Left renal cortex interstitium (tissue), 4 donors: ENCODE measurements at places on chromosomes 7 and 10. TPM values are rescaled to one million over a fixed set of nuclear protein-coding genes. Genes with fewer than 3 reads are reported as not detected.

DNA sequence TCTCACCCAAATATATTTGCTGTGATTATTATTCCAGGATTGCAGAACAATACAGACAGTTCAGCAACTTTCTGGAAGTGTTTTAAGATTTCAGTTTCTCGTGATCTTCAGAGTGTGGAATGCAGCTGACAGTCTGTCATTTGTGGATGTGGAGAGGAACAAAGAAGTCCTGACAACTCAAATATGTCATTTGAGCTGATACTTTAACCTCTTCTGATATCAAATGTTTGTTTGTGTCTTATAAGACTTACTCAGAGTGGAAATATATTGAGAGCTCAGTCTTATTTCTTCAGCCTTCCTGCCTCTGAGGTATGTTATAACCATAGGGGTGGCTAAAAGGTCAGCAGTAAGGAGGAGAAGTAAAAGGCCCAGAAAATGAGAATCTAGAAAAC lies 96.4 kb downstream of the OSBPL3 start:
- DNase-seq: no peak

DNA sequence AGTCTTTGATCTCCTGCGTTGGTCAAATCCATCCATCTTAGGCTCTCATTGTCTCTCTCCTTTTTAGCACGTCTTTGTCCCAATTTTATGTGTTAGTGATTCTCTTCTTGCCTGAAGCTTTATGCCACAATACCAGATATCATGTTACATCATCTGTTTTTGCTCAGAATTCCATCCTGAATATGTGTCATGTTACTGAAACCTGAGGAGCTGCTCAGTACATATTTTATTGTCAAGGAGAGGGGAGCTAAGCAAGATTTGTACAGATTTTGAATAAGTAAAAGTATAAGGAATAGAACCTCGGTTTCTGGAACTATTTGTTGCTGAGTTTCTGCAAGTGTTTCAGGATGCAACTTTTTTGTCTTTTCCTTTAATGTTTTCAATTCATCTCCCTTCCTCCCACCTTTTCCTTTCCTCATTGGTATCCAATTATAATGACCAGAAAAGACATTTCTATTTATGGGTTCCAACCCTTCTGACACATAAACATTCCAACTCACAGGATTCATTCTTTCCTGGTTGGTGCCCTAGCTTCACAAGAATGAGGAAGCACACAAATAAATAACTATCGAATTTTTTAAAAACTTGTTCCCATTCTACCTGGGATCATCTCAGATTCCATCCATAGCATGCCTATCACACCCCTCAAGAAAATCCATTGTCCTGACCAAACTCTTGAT lies 291.8 kb downstream of the CRPPA start:
- DNase-seq: no peak

GRCh38 chr7:36289833-36290661 lies 99.6 kb upstream of the ANLN start:
- DNase-seq: no peak

- DNase-seq: no peak
These were observed 164.0 kb downstream of the CHRM2 start for GRCh38 chr7:137032436-137032835.

DNA sequence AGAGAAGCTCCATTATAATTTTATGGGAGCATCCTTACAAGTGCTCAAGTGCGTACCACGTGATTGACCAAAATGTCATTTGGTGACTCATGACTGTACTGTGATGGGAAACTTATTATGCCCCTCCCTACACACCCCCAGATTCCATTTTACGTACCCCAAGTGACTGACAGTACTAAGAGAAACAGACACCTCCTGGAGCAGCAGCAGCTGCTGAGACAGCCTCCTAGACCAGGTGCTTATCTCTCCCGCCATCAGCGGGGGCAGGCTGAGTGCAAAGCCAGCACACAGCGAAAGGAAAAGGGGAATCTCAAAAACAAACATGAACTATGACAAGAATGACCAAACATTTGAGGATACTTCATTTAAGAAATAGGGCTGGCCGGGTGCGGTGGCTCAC lies 4.2 kb upstream of the ADAM12 start:
- no peak for DNase-seq

DNA sequence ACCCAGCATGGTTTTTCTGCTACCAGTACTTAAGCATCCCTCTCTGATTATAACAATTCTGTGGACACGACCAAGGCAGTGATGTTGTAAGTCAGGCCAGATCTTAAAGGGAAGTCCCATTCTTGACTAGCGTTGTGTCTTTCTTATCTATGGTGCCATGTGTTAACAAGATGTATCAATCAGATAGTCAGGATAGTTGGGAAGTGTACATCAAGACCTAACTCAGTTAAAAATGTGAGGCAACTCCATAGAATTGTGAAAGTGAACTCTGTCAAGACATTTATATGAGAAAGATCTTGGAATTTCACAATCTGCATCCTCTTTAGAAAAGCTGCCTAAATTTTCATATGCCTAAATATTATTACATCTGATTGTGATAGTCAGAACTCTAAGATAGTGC lies 341.7 kb upstream of the SEMA3D start:
- DNase-seq: no peak

DNA sequence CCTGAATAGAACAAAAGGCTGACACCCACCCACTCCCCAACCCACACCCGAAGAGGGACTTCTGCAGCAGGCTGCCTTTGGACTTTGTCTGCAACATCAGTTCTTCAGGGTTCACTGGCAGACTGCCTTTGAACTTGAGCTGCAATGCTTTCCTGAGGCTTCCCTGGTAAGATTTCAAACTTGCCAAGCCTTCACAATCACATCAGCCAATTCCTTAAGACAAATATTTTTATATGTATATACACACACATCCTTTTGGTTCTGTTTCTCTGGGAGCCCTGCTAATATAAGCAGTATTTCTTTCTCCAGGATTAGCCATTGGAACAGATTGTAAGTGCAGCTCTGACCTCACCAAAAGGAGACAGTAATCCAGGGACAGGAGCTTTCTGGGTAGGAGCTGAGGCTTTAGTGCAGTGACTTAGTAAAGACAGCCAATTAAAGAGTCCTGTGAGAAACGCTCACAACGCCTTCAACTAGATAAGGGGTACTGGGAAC lies 55.6 kb upstream of the KMT2E start:
- DNase-seq: no peak

DNA sequence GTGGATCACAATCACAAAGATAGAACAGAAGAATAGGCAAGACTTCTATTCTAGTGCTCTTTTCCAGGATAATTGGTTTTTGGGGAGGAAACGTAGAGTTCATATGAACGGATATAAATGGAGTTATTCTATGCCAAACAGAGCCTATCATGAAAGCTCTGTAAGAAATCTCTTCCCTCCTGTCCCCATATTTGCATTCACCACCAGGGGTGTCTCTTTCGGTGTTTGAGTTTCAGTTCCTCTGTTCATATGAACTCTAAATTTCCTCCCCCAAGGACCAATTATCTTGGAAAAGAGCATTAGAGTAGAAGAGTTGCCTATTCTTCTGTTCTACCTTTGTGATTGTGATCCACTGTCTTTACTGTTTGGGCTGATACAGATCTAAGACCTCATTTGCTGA lies 48.3 kb upstream of the CDC14C start:
- DNase-seq: no peak

DNA sequence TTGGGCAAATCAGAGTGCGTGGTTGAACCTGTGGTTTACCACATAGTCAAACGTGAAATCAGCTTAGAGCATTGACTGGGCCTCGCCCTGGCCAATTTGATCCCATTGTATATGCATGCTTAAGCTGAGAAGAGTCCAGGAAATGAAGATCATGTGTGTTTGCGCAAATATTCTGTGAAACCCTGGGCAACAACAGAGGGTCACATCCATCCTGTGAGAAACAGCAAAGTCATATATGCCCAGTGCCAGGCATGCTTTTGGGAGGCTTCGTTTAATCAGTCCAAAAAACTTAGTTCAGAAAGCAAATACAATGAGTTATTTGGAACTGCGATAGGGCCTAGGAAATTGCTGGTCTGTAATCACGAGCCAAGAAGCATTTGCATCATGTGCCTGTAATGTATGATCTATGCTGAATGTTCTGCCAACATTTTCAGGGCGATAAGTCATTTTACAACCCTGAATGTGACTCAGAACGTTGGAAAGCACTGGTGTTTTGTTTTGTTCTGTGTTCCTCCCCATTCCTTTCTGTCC lies 412.1 kb upstream of the CELF2 start:
- no peak for DNase-seq

GRCh38 chr10:93589648-93590562 lies 11.1 kb downstream of the RBP4 start:
- no peak for DNase-seq

GRCh38 chr7:140923358-140924006 lies 1.2 kb downstream of the BRAF start:
- DNase-seq: peak; percentile 43

DNA sequence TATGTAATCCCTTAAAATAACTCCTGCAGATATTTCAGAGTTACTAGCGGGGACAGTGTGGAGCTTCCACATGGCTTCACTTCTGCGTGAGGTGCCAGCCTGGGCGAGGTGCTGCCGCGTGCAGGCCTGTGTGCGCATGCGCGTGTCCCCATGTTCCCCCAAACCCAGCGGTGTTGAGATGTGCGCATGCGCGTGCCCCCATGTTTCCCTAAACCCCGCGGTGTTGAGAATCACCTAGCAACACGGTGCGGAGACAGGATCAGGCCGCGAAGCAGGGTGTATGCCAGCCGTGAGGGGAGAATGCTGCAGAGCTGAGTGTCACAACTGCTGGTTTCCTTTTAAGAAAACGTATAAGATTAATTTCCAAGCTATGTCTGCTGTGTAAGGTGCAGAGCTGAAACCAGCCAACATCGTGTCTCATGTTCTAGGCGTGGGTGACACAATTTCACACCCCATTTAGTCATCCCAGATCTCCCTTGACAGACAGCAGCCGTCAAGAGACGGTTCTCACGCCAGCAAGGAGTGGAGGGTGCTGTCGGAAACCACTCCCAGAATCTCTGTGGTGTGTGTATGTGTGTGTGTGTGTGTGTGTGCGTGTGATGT lies 71.9 kb upstream of the ADARB2 start:
- no peak for DNase-seq

DNA sequence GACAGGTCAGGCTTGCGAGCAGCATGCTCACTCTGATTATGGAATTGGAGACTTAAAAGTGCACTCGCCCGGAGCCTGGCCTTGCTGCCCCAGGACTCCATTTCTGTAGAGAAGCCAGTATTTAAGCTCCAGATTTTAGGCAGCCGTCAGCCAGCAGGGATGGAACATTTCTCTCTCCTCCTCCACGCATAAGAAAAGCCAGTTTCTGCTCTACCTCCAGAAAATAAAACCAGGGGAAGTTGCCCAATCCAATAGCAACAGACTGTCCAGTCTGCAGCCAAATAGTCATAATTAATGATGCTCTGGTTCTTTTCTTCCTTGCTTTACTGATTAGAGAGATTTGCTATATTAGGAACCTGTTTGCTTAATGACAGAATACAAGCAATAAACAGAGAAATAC lies 203.2 kb downstream of the GFRA1 start:
- no peak for DNase-seq

- no peak for DNase-seq
These were observed 111.8 kb downstream of the HIP1 start for GRCh38 chr7:75626954-75627353.

- DNase-seq: no peak
These were observed 123.6 kb downstream of the RNF32 start for GRCh38 chr7:156764016-156764669.

DNA sequence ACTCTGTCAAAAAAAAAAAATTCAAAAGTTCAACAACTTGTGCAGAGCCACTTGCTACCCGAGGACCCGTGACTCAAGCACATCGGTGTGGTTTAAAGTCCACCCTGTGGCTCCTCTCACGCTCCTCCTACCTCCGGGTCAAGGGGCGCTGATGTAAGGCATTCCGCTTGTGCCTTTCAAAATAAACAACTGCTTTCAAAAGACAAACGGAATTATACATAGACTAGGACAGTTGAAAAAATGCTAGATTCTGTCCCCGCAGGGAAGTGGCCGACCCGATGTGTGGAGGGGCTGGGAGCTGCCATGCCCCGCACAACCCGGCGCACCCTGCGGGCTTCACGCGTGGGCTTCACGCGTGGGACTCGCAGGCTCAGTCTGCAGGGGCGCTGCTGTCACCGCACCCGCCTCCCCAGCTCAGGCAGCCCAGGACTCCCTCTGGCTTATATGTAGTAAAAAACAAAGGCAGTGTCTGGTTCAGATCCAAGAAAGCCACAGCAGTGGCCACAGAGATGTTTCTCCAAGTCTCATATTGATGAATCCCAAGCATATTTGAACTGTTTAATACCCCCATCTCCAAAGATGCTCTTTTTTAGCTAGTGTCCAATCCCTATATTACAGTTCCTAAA lies 239.7 kb upstream of the INHBA start:
- no peak for DNase-seq

GRCh38 chr7:131039836-131040235 lies 287.8 kb upstream of the MKLN1 start:
- DNase-seq: no peak

DNA sequence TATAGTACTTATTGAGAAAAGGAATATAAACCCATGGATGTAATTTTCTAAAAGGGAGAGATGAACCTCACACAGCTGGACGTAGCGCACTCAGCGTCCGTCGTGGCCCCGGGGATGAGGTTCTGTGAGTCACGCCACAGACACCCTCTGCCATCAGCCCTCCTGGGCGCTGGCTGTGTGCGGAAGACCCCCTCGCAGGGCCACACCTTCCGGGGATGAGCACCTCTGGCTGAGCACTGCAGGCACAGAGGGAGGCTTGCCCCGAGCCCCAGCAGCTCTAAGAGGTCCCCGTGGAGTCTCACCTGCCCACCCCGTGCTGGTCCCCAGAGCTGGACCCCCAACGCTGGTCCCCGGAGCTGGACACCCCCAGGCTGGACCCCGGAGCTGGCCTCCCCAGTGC lies 215.8 kb downstream of the PTPRN2 start:
- no peak for DNase-seq

- no peak for DNase-seq
These were observed 181.4 kb downstream of the JCAD start for GRCh38 chr10:29877793-29878491.

The PPP1R3C gene
- polyA plus RNA-seq: 40.4 TPM

The FOXP2 gene
- 9.8 TPM for polyA plus RNA-seq

The MALRD1 gene
- 1.6 TPM for polyA plus RNA-seq

The CRYGN gene
- 1.9 TPM for polyA plus RNA-seq

The ODAD2 gene
- polyA plus RNA-seq: 0.96 TPM

The PARD3 gene
- 75.2 TPM for polyA plus RNA-seq
